ENCODE measurements at places on chromosomes 1 and 21.
A peak's percentile ranks its signal among the peaks of the same experiment; 100 is the strongest.

- H3K27ac ChIP-seq: no peak overlapping the region
- H3K27me3 ChIP-seq: no peaks in the 10 kb centered on the region
- no peak overlapping the region for H3K4me3 ChIP-seq
- peaks cover 97% of the 10 kb centered on the region for H3K36me3 ChIP-seq
- H3K4me1 ChIP-seq: peaks cover 30% of the 10 kb centered on the region
These were observed 12.2 kb downstream of the ARHGEF2 start for GRCh38 chr1:155966135-155966534.

DNA sequence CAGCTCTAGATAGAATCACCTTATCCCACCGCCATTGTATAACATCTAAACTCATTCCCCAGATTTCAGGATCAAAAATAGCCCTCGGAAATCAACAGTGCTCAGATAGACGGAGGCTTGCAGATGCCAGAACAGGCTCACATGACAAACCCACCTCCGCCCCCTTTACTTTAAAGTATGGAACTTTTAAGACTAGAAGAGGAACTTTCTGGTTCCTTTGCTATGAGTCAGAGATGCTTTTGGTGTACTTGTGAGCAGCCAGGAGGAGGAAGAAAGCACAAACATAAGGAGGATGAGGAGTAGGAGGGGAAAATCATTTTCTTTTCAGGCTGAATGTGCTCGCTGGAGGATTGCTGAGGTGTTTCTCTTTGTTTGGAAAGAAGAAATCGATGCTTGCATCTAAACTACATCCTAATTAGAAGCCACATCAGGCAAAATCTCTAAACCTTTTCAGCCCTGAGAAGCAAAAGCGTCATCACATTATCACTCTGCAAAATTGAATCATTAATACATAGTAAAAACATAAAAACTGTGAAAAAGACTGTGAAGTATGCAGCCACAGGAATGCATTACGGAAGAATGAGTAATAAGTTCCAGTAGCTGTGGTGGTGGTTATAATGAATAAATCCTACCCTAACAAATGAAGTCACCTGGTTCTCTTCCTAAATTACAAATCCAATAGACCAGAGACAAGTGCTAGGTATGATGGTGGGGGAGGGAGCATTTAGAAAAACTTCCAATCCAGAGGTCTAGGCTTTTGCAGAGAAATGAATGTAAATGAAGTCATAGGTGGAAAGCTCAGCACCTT lies 251.3 kb downstream of the KCNH1 start:
- no peak overlapping the region for H3K4me3 ChIP-seq
- H3K27me3 ChIP-seq: no peaks in the 10 kb centered on the region
- no peak overlapping the region for H3K27ac ChIP-seq

- no peaks in the 10 kb centered on the region for H3K27me3 ChIP-seq
- H3K4me1 ChIP-seq: no peaks in the 10 kb centered on the region
- H3K36me3 ChIP-seq: no peaks in the 10 kb centered on the region
- no peak overlapping the region for H3K4me3 ChIP-seq
- no peak overlapping the region for H3K27ac ChIP-seq
These were observed 536.3 kb downstream of the PTPRU start for GRCh38 chr1:29772584-29773100.

GRCh38 chr1:245485996-245486395 lies 331.2 kb downstream of the KIF26B start:
- H3K27me3 ChIP-seq: no peaks in the 10 kb centered on the region
- H3K36me3 ChIP-seq: no peaks in the 10 kb centered on the region
- H3K27ac ChIP-seq: no peak overlapping the region
- no peak for DNase-seq
- H3K4me1 ChIP-seq: no peaks in the 10 kb centered on the region

DNA sequence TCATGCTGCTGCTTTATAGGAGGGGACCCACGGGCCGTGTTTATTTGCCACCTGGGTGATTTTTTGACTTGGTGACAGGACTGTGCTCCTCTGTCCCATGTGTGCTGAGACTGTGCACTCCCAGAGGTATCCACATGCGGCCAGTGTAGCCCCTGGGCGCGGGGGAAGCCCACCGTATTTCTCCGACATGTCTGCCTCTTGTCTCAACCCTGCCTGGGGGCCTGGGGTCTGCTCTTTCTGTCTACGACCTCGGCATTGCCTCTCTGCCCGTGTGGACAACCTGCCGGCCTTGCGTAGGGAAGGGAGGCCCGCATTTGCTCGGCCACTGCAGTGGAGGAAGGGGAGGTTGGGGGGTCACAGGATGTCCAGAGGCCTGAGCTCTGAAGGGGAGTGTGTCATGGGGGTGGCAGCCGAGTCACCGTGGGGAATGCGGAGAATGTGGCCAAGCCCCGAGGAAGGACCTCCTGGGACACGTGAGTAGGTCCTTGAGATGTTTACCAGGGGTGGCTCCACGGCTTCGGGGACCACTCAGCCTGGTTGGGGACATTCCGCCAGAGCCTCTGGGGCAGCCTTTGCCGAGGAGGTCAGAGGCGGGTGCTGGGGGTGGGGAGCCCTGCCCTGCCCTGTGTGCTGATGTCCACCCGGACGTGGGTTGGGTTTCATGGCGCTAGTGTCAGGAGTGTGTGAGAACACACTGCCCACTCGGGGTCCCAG lies 11.0 kb downstream of the PRKCZ start:
- no peaks in the 10 kb centered on the region for H3K4me1 ChIP-seq
- H3K27me3 ChIP-seq: no peaks in the 10 kb centered on the region
- peaks cover 5% of the 10 kb centered on the region for H3K36me3 ChIP-seq

GRCh38 chr1:214419650-214420049 lies 131.8 kb downstream of the PTPN14 start:
- H3K4me3 ChIP-seq: no peak overlapping the region
- H3K27me3 ChIP-seq: no peaks in the 10 kb centered on the region
- no peak for DNase-seq
- no peaks in the 10 kb centered on the region for H3K36me3 ChIP-seq
- H3K27ac ChIP-seq: no peak overlapping the region

GRCh38 chr1:205240118-205240517 lies 12.4 kb downstream of the TMCC2 start:
- H3K36me3 ChIP-seq: no peaks in the 10 kb centered on the region
- H3K4me1 ChIP-seq: no peaks in the 10 kb centered on the region
- no peak for DNase-seq
- H3K27me3 ChIP-seq: no peaks in the 10 kb centered on the region
- no peak overlapping the region for H3K4me3 ChIP-seq

- no peak overlapping the region for H3K27ac ChIP-seq
- no peaks in the 10 kb centered on the region for H3K4me1 ChIP-seq
These were observed 9.4 kb downstream of the METTL18 start for GRCh38 chr1:169785267-169785666.

GRCh38 chr1:167249702-167250101 lies 29.0 kb downstream of the POU2F1 start:
- peaks cover 3% of the 10 kb centered on the region for H3K4me1 ChIP-seq
- H3K27ac ChIP-seq: no peak overlapping the region
- no peaks in the 10 kb centered on the region for H3K27me3 ChIP-seq
- H3K36me3 ChIP-seq: no peaks in the 10 kb centered on the region
- H3K4me3 ChIP-seq: no peak overlapping the region

DNA sequence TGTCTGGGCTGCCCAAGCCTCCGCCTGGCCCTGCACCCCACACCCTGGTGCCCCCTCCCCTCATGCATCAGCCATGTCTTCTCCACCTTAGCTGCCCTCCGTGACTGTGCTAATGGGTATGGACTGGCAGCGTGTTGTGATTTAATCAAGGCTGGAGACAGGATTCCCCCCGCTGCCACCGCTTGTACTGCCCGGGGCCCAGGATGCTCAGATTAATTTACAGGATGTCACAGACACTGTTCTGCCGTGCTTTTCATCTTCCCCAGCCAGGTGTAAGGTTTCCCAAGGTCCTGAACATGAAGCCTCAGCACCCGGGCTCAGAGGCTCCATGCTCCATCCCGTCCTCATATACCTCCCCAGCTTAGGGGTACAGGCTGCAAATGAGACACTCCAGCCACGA lies 66.3 kb downstream of the TAS1R2 start:
- H3K4me1 ChIP-seq: no peaks in the 10 kb centered on the region
- no peak for DNase-seq
- peaks cover 10% of the 10 kb centered on the region for H3K27me3 ChIP-seq
- H3K4me3 ChIP-seq: no peak overlapping the region

- H3K27me3 ChIP-seq: peaks cover 3% of the 10 kb centered on the region
- peak overlapping the region; percentile 8 for H3K27ac ChIP-seq
- no peaks in the 10 kb centered on the region for H3K4me1 ChIP-seq
- no peaks in the 10 kb centered on the region for H3K36me3 ChIP-seq
These were observed 2.6 kb downstream of the KCNA3 start for GRCh38 chr1:110672001-110672752.

DNA sequence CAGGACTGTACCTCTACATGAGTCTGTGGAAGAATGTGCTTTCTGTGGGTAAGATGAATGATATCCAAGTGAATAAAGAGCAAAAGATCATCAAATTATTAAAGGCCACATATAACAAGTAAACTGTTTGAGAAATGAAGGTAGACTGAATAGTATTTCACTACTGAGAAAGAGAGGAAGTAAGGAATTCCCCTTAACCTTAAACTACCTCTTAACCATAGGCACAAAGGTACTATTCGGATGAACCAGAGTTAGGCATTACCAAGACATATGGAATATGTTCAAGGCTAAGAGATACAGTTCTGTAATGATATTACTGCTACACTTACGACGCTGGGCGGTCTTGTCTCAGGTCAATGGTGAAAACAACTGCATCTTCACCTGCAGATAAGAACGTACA lies 25.5 kb downstream of the DCAF8 start:
- H3K27ac ChIP-seq: no peak overlapping the region
- H3K36me3 ChIP-seq: peaks cover 33% of the 10 kb centered on the region
- no peaks in the 10 kb centered on the region for H3K4me1 ChIP-seq
- H3K27me3 ChIP-seq: no peaks in the 10 kb centered on the region
- no peak for DNase-seq

DNA sequence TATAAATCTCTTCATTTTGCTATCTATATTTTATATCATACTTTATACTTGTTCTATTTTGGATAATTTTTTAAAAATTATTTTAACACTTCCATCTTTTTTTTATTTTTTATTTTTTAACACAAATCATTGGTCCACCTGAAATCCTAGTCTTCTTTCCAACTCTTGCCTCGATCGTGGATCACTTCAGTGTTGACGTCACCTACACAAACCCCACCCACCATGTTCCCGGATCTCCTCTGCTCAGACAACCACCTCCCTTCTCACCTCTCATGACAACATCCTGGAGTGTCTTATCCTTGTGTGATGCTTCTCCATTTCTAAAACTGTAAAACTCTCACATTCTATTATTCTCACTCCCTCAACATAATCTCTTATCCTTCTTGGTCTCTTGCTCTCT lies 34.1 kb upstream of the BTG3 start:
- no peaks in the 10 kb centered on the region for H3K4me1 ChIP-seq
- no peak for DNase-seq
- no peaks in the 10 kb centered on the region for H3K36me3 ChIP-seq

- H3K27ac ChIP-seq: no peak overlapping the region
- peaks cover 2% of the 10 kb centered on the region for H3K27me3 ChIP-seq
- H3K4me3 ChIP-seq: peak overlapping the region; percentile 74
- H3K4me1 ChIP-seq: peaks cover 9% of the 10 kb centered on the region
These were observed 1.0 kb upstream of the MCOLN2 start for GRCh38 chr1:84997667-84998600.

- no peaks in the 10 kb centered on the region for H3K4me1 ChIP-seq
- no peak overlapping the region for H3K27ac ChIP-seq
- H3K27me3 ChIP-seq: no peaks in the 10 kb centered on the region
- no peak overlapping the region for H3K4me3 ChIP-seq
- no peaks in the 10 kb centered on the region for H3K36me3 ChIP-seq
These were observed 405.3 kb upstream of the PRMT6 start for GRCh38 chr1:106651028-106651762.

All from small intestine (tissue), 16 donors.